ENCODE measurements at places on chromosomes 4 and X.

DNA sequence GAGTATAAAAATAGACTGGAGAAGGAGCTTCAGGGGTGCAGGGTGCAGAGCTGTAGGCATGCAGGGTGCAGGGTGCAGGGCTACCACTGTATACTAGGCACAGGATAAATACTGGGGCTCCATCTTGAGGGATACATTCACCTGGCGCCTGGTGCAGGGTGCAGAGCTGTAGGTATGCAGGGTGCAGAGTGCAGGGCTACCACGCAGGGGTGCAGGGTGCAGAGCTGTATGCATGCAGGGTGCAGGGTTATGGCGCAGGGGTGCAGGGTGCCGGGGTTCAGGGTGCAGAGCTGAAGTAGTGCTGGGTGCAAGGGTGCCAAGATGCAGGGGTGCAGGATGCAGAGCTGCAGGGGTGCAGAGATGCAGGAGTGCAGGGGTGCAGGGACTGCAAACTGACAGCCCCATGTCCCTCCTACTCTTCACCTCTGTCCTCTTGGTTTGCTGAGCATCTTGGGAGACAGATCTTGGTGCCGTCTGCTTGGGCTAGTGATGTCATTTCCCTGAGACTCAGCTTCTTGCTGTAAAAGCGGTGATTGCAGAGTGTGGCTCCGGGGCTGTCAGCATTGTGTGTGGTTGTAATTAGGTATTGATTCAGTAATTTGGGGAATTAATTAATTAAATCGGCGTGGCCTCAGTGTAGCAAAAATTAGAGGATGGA lies 91.2 kb downstream of the ADRA2C start:
- no peak overlapping the region for H3K27ac ChIP-seq
- no peaks in the 10 kb centered on the region for H3K4me1 ChIP-seq
- no peak for DNase-seq
- no peak overlapping the region for H3K4me3 ChIP-seq
- peaks cover 58% of the 10 kb centered on the region for H3K27me3 ChIP-seq
- H3K36me3 ChIP-seq = no peaks in the 10 kb centered on the region

DNA sequence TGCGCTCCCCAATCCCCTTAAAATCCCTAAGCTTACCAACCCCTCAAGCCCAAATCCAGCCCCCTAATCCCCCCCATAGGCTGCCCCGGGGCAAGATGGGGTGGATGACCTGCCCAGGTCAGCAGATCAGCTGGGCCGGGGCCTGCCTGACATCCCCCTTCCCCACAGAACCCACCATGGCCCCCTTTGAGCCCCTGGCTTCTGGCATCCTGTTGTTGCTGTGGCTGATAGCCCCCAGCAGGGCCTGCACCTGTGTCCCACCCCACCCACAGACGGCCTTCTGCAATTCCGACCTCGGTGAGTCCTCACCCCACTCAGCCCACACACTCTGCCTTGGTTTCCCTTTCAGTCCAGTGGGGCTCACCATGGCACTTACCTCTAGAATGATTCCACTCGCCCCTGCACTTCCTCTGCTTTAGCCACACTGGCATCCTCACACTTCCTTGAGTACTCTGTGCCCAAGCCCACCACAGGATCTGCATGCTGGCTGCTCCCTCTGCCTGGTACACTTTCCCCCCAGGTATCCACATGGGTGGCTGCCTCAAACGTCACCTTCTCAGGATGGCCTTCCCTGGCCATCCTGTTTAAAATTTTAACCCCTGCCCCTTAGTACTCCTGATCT lies 1.1 kb downstream of the TIMP1 start:
- H3K27me3 ChIP-seq = no peaks in the 10 kb centered on the region
- H3K27ac ChIP-seq = no peak overlapping the region
- peak overlapping the region; percentile 36 for H3K4me3 ChIP-seq
- peaks cover 3% of the 10 kb centered on the region for H3K36me3 ChIP-seq
- no peak for DNase-seq

GRCh38 chr4:121696581-121697461 lies at the start of gene ANXA5:
Gene ANXA5 (minus strand): TSS chr4:121696980. CDS start chr4:121696589, 391 bp downstream.
- peaks cover 14% of the 10 kb centered on the region for H3K4me1 ChIP-seq
- peak within 1 kb of the TSS; percentile 96 for H3K4me3 ChIP-seq
- peaks cover 18% of the 10 kb centered on the region for H3K27me3 ChIP-seq
- DNase-seq = peak; percentile 76
- H3K36me3 ChIP-seq = peaks cover 7% of the 10 kb centered on the region

DNA sequence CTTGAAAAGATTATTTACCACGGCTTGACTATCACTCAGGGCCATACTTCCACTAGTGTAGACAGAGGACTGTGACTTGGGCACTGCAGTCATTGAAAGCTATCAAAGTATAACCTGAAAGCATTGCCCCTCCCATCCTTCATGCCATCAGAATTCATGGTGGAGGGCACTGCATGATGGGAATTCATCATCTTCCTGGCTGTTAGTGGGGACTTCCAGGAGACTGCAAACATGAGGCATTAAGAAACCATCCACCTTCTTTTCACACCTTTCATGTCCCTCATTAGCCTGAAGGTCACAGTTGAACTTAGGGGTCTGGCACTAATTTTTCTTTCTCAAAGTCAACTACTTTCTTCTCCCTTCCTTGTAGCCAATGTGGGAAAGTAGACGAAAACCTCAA lies 25.8 kb downstream of the VSIG4 start:
- no peak overlapping the region for H3K27ac ChIP-seq
- peaks cover 4% of the 10 kb centered on the region for H3K4me1 ChIP-seq
- no peaks in the 10 kb centered on the region for H3K27me3 ChIP-seq
- DNase-seq = no peak
- H3K4me3 ChIP-seq = no peak overlapping the region

GRCh38 chrX:40152173-40152711 lies 54.5 kb upstream of the BCOR start:
- no peak overlapping the region for H3K27ac ChIP-seq
- DNase-seq = no peak
- H3K4me3 ChIP-seq = peak overlapping the region; percentile 24
- H3K36me3 ChIP-seq = peaks cover 3% of the 10 kb centered on the region
- peaks cover 39% of the 10 kb centered on the region for H3K27me3 ChIP-seq

- DNase-seq = no peak
- H3K36me3 ChIP-seq = no peaks in the 10 kb centered on the region
- H3K27ac ChIP-seq = peak overlapping the region; percentile 65
- no peaks in the 10 kb centered on the region for H3K27me3 ChIP-seq
- H3K4me1 ChIP-seq = peaks cover 44% of the 10 kb centered on the region
- no peak overlapping the region for H3K4me3 ChIP-seq
These were observed 178.0 kb downstream of the GASK1B start for GRCh38 chr4:157994863-157995262.

DNA sequence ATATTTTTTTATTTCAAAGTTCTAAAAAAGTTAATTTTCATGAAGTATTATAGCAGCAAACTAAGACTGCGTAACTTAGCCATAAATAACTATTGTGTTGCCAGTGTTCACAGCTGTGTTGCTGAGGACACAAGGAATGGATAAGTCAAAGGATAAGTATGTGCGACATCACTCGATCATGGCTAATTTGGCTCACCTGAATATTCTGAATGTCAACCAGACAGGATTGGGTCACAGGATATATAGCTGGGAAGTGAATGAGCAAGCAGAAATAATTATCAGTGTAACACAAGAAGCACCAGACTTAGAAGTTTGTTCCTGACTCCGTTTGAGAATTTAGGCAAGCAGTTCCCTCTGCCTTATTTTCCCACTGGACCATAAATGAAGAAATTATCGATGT lies 33.9 kb downstream of the PRDM8 start:
- no peak for DNase-seq
- H3K27ac ChIP-seq = no peak overlapping the region
- H3K36me3 ChIP-seq = no peaks in the 10 kb centered on the region
- peaks cover 28% of the 10 kb centered on the region for H3K27me3 ChIP-seq
- no peaks in the 10 kb centered on the region for H3K4me1 ChIP-seq

DNA sequence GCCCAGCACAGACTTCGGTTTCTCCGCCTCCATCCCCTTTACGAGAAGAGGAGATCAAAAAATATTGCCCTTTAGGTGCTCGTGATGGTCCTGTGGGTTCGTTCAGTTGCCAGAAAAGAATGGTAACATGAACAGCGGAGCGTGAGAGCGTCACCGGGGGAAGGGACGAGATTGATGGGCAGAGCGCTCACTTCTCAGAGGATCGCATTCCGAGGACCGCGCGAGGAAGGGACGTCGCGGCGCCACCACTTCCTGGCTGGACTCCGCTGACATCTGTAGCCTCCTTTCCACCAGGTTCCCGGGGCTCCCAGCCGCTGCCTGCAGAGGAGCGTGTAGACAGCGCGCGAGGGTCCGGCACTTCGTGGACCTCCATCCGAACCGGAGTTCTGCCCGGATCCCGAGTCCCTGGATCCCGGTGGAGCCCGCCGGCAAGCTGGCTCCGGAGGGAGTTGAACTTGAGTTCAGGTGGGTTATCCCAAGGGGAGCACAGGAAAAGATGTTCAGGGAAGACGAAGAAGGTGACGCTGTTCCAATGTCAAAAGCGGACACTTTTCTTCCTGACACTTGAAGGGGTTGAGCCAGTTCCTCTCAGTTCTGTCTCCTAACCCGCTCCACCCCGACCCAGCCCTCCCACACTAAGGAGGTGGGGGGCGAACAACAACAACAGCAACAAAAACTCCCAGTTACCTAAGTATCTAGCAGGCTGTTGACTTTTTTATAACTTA lies 484 bp downstream of the GALNTL6 start:
- H3K36me3 ChIP-seq = no peaks in the 10 kb centered on the region
- DNase-seq = no peak
- peaks cover 50% of the 10 kb centered on the region for H3K27me3 ChIP-seq
- H3K4me1 ChIP-seq = peaks cover 11% of the 10 kb centered on the region
- H3K4me3 ChIP-seq = peak overlapping the region; percentile 79

DNA sequence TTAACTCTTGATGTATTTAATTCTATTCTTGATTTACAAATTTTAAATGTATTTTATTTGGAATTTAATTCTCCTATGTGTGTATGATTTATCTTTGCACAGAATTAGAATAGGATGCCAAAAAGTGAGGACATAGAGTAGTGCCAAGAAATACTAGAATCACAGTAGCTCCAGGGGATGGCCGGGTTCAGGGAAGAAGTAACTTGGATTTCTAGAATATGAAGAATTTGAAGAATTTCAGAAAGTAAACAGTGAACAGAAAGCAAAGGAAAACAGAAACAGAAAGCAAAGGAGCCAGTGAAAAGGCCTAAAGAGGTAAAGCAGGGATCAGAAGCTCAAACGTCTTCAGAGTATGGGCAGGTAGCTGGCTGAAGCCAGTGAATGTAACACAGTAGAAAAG lies 1187.6 kb downstream of the RPA4 start:
- no peak for DNase-seq
- H3K27ac ChIP-seq = peak overlapping the region; percentile 37
- H3K4me3 ChIP-seq = no peak overlapping the region
- no peaks in the 10 kb centered on the region for H3K27me3 ChIP-seq
- no peaks in the 10 kb centered on the region for H3K36me3 ChIP-seq

DNA sequence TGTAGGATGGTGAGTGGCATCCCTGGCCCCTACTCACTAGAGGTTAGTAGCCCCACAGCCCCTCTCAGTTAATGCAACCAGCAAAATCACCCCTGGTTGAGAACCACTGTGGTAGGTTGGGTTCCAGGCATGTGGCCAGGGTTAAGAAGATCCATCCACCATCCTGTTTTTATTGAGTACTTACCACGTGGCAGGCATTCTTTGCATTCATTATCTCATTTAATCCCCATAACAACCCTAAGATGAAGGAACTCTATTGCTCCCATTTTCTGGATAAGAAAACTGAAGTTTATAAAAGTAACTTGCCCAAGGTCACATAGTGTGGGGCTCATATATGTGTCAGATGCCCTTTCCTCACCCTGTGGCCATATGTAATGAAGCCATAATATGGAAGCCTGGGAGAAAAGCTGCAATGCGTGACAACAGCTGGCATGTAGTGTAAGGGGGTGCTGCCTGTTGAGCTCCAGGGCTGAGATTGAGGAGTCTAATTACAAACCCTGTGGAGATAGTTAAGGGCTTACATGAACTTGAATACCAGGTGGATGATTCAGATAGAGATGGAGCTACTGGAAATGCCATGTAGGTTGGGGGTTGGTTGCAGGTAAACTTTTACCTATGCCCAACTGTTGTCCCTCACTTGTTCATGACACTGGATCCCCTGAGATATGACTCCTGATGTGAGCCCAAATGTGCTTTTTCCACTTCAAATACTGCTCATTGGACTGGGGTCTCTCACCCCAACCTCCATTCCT lies 100.2 kb upstream of the PGRMC2 start:
- H3K4me3 ChIP-seq = no peak overlapping the region
- peaks cover 6% of the 10 kb centered on the region for H3K4me1 ChIP-seq
- H3K27ac ChIP-seq = no peak overlapping the region
- DNase-seq = no peak
- H3K27me3 ChIP-seq = no peaks in the 10 kb centered on the region

DNA sequence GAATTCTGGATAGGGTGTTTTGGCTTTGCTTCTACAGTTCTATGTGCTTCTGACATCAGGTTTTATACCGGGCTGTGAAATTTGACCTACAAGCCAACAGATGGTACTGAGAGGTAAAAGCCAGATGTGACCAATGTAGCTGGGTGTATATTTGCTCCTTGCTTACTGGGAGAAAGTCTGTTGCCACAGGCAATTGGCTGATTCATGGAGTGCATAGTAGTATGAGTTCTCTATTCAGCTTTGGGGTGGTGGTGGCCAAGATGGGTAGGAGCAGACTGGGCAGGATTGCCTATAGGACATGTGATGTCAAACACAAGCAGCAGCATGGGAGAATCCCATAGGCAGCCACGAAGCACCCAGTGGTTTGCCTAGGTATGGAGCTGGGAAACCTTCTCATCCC lies 1827.0 kb downstream of the C4orf33 start:
- H3K4me3 ChIP-seq = no peak overlapping the region
- no peaks in the 10 kb centered on the region for H3K4me1 ChIP-seq

GRCh38 chr4:86247320-86247719 lies 112.5 kb downstream of the MAPK10 start:
- no peaks in the 10 kb centered on the region for H3K4me1 ChIP-seq

Measured in progenitor cell of endocrine pancreas (in vitro differentiated cells).